ENCODE measurements at places on chromosomes 1 and 21.

DNA sequence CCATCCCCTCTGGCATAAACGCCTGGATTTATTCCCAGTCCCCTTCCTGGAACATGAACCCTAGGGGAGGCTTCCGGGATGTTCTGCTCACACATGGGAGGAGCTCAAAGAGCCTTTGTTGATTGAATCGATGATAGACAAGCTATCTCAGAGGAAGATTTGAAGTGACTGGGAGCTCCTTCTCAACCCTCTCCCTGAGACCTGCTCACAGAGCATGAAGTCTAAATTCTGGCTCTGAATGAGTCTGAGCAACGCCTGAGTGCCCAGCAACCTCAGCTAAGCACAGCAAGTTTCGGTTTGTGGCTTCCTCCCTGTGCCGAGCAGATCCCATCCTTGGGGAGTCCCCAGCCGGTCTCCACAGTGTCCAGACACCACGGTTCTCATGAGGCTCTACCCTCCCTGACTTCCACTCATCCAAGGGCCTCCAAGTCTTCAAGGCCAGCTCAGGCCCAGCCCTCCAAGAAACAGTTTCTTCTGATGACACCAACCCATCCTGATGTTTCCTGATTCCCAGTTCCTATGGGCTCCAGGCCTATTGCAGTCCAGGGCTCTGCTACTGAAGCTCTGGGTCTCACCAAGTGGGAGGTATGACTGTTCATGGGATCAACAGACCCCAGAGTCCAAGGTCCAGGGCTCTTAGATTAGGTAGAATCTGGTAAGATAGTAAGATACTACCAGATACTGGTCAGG is 190.8 kb downstream of the DYRK1A start:
- no peaks in the 10 kb centered on the region for H3K4me1 ChIP-seq
- H3K4me3 ChIP-seq = no peak overlapping the region
- H3K27me3 ChIP-seq = no peaks in the 10 kb centered on the region
- no peak overlapping the region for H3K27ac ChIP-seq
- no peaks in the 10 kb centered on the region for H3K36me3 ChIP-seq

DNA sequence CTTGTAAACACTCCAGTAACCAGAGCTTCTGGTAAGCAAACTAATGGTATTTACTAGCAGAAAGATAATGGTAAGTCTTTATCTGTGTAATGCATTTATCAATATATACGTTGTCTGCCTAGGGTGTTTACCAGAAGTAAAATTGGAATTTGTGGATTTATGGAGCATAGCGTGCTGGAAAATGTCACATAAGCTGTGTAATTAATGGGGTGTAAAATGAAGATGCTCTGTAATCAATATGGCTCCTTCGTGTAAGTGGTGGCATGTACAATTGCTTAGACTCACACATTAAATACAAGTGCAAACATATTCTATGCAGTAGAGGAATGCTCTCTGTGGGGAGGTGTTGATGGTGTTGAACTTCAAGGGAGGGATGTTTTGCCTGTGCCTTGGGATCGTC is 62.2 kb upstream of the SRSF10 start:
- no peak for DNase-seq
- H3K27me3 ChIP-seq = no peaks in the 10 kb centered on the region
- no peak overlapping the region for H3K27ac ChIP-seq
- H3K4me3 ChIP-seq = no peak overlapping the region

- no peak for DNase-seq
- H3K4me1 ChIP-seq = no peaks in the 10 kb centered on the region
- no peaks in the 10 kb centered on the region for H3K36me3 ChIP-seq
- no peaks in the 10 kb centered on the region for H3K27me3 ChIP-seq
- H3K4me3 ChIP-seq = no peak overlapping the region
- no peak overlapping the region for H3K27ac ChIP-seq
Measured at GRCh38 chr1:17567582-17567981, 28.1 kb downstream of the ARHGEF10L start.

DNA sequence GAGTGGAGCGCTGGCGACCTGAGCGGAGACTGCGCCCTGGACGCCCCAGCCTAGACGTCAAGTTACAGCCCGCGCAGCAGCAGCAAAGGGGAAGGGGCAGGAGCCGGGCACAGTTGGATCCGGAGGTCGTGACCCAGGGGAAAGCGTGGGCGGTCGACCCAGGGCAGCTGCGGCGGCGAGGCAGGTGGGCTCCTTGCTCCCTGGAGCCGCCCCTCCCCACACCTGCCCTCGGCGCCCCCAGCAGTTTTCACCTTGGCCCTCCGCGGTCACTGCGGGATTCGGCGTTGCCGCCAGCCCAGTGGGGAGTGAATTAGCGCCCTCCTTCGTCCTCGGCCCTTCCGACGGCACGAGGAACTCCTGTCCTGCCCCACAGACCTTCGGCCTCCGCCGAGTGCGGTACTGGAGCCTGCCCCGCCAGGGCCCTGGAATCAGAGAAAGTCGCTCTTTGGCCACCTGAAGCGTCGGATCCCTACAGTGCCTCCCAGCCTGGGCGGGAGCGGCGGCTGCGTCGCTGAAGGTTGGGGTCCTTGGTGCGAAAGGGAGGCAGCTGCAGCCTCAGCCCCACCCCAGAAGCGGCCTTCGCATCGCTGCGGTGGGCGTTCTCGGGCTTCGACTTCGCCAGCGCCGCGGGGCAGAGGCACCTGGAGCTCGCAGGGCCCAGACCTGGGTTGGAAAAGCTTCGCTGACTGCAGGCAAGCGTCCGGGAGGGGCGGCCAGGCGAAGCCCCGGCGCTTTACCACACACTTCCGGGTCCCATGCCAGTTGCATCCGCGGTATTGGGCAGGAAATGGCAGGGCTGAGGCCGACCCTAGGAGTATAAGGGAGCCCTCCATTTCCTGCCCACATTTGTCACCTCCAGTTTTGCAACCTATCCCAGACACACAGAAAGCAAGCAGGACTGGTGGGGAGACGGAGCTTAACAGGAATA is 4.2 kb downstream of the TFAP2E start:
- no peaks in the 10 kb centered on the region for H3K27me3 ChIP-seq
- H3K36me3 ChIP-seq = no peaks in the 10 kb centered on the region
- DNase-seq = peak; percentile 43
- H3K4me3 ChIP-seq = peak overlapping the region; percentile 59

- H3K4me1 ChIP-seq = no peaks in the 10 kb centered on the region
- no peak for DNase-seq
- H3K4me3 ChIP-seq = no peak overlapping the region
- H3K27me3 ChIP-seq = no peaks in the 10 kb centered on the region
Measured at GRCh38 chr1:214503553-214503952, 47.8 kb downstream of the PTPN14 start.

DNA sequence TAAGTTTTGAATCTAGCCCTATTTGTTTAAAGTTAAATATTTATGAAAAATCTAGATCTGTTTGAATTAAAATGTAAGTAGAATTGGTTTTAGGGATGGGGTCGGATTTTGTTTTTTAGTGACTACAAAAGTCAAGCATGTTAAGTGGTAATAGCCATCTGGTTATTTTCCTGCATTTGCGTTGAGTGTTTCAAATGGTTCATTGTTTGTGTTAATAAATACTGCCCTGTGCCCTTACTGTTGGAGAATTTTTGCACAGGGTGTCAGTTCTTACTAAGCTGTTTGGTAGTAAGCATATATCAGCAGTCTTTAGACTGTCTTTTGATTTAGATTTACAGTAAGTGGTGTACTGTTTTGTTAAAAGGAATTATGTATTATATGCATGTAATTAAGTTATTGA is 46.1 kb upstream of the TARS2 start:
- no peaks in the 10 kb centered on the region for H3K27me3 ChIP-seq
- peaks cover 37% of the 10 kb centered on the region for H3K36me3 ChIP-seq
- H3K4me3 ChIP-seq = no peak overlapping the region
- H3K4me1 ChIP-seq = no peaks in the 10 kb centered on the region
- no peak for DNase-seq

DNA sequence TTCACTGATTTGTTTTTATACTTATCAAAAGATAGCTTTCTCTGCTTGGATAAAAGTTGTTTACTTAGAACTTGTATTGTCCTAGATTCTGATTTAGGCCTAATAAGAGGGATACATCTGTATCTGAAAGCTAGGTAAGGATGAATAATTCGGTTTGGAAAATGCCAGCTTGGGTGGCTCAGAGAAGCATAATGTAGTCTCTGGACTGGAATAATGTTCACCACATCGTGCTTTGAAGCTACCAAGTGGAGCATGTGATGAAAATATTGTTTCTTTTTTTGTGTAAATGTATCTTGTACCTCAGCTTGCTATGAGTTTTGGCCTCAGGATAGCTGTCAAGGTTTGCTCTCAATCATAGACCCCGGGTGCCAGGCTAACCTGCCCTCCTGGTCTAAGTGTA is 49.2 kb downstream of the VPS13D start:
- peaks cover 68% of the 10 kb centered on the region for H3K36me3 ChIP-seq
- H3K27me3 ChIP-seq = no peaks in the 10 kb centered on the region
- H3K4me3 ChIP-seq = no peak overlapping the region
- DNase-seq = no peak
- no peaks in the 10 kb centered on the region for H3K4me1 ChIP-seq
- no peak overlapping the region for H3K27ac ChIP-seq
